ENCODE measurements at places on chromosomes 12 and 14. TPM values are rescaled to one million over a fixed set of nuclear protein-coding genes. Genes with fewer than 3 reads are reported as not detected.

DNA sequence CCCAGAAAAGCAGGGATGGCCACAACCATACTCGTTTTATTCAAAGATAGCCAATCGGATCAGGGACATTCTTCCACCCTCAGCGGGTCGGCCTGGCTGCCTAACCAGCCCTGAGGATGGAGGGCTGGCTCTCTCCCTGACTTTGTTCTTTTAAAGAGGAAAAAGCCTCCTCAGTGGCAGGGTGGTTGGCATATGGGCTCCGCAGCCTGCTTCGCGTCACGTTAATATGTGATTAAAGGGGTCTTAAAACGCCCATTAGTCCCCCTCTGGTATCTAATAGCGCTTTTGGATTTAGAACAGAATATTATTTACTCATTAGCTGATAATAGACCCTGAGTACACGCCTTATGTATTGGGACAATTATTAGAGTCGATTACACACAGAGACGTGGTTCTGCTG lies 199.4 kb downstream of the PHETA1 start:
- DNase-seq: no peak

The NEUROD4 gene
- total RNA-seq: not detected

DNA sequence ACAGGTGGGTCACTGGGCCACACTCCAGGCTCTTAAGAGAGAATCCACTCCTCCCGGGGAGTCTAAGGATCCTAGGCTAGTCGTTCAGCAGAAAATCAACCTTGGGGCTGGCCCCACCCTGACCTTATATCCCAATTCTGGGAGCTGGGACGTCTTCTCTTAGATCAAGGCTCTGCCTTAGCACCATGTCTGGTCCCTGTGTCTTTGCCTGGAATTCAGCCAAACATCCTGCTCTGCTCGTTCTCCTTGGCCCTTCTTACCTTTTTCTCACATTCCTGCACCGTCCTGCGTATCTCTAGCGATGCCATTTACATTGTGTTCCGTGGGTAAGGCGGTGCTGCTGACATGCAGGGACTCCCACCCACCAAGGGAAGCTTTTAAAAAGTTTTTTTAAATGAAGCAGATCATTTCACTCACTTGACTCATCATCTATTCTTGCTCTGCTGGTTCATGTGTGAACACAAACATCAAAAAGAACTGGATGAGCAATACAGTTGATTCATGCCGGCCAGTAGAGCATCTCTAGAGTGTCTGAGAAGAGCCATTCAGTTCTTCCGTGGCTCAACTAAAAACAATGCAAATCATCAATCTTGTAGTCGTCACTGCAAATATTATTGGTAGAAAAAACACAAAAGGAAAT lies 50.2 kb downstream of the KCNK13 start:
- no peak for DNase-seq

- no peak for DNase-seq
Observed at GRCh38 chr12:3745152-3745551, 7.8 kb downstream of the CRACR2A start.

DNA sequence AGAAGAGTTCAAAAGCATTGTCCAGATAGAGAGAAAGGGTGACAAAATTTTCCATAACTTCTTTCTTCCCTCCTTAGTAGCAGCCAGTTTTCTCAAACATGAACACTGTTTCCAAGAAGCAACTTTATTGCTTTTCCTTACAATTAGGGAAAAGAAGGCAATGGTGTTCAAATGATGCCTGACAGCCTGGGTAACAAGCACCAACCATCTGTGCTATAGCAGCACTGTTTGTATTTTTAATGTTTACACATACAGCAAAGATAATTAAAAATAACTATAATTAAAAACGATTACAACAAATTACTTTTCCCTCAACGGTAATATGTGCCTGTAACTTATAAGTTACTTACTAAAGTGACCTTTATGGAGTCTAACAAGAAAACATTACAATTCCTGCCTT lies 450.6 kb upstream of the LMO3 start:
- no peak for DNase-seq

DNA sequence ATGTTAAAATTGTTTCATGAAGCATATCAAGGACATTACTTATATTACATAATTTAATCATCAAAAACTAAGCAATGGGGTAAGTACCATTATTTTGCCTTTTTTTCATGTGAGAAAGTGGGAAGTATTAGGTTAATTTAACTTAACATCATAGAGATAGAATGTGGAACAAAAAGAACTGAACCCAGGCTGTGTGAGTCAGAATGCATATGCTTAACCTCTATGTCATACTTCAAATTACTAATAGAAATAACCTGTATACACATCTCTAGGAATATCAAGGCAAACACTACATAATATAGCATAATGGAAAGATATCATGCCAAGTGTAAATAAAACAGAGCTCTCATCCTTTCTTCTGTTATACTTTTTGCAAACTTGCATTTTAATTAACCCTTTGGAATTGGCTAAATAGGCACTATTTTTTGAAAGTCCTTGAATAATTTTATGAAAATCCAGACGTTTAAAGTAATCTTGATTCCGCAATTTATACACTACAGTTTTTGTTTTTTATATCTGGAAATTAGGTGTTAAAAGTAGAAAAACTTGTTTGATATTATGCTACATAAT lies 777.7 kb downstream of the SLC6A15 start:
- no peak for DNase-seq

The SMOC1 gene
- 0.38 TPM for total RNA-seq

DNA sequence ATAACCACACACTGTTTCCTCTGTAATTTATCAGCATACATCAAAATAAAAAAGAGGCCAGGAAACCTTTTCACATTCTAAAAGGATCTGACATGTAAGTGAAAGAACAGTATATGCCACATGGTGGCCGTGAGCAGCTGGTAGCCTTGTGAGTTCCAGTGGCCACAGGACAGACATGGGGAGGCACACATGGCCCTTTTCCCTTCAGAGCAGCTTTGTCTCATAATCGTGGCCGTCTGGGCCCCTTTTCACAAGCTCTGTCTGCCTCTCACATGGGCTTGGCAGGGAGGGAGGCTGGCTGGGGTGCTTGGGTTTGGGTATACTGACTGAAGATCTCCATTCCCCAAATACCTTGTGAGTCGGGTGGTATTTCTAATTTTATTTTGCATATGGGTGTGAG lies 1.5 kb upstream of the ZDHHC22 start:
- DNase-seq: no peak

DNA sequence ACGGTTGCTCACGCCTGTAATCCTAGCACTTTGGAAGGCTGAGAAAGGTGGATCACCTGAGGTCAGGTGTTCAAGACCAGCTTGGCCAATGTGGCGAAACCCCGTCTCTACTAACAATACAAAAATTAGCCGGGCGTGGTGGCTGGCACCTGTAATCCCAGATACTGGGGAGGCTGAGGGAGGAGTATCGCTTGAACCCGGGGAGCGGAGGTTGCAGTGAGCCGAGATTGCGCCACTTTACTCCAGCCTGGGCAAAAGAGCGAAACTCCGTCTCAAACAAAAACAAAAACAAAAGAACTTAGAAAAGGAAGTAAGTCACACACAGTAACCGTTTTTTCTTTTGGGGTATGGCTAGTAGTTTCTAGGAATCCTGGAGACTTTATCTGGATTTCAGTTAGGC lies 1.7 kb upstream of the PALS1 start:
- DNase-seq: no peak

- DNase-seq: peak; percentile 11
Observed at GRCh38 chr12:101209319-101210302, at the start of gene SLC5A8. TSS of gene SLC5A8 (minus strand) at chr12:101210238. CDS start at chr12:101209848, 390 bp downstream.

Measured in endothelial cell (in vitro differentiated cells).